ENCODE measurements at places on chromosomes 4 and X. TPM values are rescaled to one million over a fixed set of nuclear protein-coding genes. Genes with fewer than 3 reads are reported as not detected.

The DDIT4L gene
- total RNA-seq, result not detected

The MAML3 gene
- total RNA-seq, result 7.7 TPM

- H3K27me3 ChIP-seq, result no peaks in the 10 kb centered on the region
- no peaks in the 10 kb centered on the region for H3K36me3 ChIP-seq
- H3K4me3 ChIP-seq, result no peak overlapping the region
- no peak overlapping the region for H3K27ac ChIP-seq
- no peaks in the 10 kb centered on the region for H3K4me1 ChIP-seq
- no peak for DNase-seq
Measured at GRCh38 chr4:16812041-16812440, 86.4 kb downstream of the LDB2 start.

DNA sequence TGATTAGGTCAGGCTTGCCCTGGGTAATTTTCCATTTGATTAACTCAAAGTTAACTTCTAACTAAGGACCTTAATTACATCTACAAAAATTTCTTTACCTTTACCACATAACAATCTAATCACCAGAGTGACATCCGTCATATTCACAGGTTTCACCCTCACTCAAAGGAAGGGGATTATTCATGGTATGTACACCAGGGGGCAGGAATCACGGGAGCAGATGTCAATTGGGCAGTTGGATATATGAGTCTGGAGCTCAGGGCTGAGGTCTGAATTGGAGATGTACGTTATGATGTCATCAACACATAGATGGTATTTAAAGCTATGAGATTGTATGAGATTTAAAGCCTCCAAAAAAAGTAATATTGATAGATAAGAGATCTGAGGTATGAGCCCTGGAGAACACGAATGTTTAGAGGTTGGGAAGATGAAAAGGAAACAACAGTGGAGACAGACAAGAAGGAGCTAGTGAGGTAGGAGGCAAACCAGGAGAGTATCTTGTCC is 52.9 kb downstream of the PGRMC1 start:
- no peak for DNase-seq
- no peaks in the 10 kb centered on the region for H3K4me1 ChIP-seq
- H3K4me3 ChIP-seq, result no peak overlapping the region
- H3K27me3 ChIP-seq, result peaks cover 14% of the 10 kb centered on the region
- H3K27ac ChIP-seq, result no peak overlapping the region

DNA sequence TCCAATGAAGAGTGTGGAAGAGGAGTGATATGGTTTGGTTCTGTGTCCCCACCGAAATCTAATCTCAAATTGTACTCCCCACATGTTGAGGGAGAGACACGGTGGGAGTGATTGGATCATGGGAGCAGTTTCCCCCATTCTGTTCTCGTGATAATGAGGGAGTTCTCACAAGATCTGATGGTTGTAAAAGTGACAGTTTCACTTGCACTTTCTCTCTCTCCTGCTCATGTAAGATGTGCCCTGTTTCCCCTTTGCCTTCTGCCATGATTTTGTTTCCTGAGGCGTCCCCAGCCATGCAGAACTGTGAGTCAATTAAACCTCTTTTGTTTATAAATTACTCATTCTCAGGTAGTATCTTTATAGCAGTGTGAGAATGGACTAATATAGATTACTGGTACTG is 39.6 kb downstream of the FAM47C start:
- H3K36me3 ChIP-seq, result no peaks in the 10 kb centered on the region
- no peak overlapping the region for H3K4me3 ChIP-seq
- H3K4me1 ChIP-seq, result no peaks in the 10 kb centered on the region
- no peaks in the 10 kb centered on the region for H3K27me3 ChIP-seq
- no peak for DNase-seq

GRCh38 chrX:78945186-78945912 is at the start of gene P2RY10:
Gene P2RY10 (plus strand): TSS chrX:78945391. CDS start chrX:78960521, 15,130 bp downstream.
- H3K4me1 ChIP-seq, result no peaks in the 10 kb centered on the region
- no peak within 1 kb of the TSS for H3K27ac ChIP-seq
- no peaks in the 10 kb centered on the region for H3K27me3 ChIP-seq
- DNase-seq, result no peak
- H3K4me3 ChIP-seq, result no peak within 1 kb of the TSS
- H3K36me3 ChIP-seq, result no peaks in the 10 kb centered on the region

All from Panc1 (cell line).